ENCODE measurements at places on chromosomes 3 and 15. TPM values are rescaled to one million over a fixed set of nuclear protein-coding genes. Genes with fewer than 3 reads are reported as not detected.

DNA sequence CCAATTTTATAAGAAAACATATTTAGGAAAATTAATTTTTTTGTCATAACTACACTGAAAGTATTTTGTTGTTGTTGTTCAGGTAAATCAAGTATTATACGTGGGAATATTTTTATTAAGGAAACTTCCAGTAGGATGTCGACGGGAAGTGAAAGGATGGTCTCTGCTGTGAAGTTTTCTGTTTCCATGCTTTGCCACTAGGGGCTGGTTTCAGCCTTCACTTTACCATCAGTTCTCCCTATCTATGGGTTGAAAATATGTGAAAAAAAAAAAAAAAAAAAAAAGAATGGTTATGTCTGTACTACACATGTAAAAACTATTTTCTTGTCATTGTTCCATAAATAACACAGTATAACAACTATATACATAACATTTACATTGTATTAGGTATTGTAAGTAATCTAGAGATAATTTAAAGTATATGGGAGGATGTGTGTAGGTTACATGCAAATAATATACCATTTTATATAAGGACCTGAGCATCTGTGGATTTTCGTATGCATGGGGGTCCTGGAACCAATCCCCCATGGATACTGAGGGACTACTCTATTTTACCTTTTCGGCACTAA, 136.7 kb downstream of the SMAD6 start:
- no peak for DNase-seq

DNA sequence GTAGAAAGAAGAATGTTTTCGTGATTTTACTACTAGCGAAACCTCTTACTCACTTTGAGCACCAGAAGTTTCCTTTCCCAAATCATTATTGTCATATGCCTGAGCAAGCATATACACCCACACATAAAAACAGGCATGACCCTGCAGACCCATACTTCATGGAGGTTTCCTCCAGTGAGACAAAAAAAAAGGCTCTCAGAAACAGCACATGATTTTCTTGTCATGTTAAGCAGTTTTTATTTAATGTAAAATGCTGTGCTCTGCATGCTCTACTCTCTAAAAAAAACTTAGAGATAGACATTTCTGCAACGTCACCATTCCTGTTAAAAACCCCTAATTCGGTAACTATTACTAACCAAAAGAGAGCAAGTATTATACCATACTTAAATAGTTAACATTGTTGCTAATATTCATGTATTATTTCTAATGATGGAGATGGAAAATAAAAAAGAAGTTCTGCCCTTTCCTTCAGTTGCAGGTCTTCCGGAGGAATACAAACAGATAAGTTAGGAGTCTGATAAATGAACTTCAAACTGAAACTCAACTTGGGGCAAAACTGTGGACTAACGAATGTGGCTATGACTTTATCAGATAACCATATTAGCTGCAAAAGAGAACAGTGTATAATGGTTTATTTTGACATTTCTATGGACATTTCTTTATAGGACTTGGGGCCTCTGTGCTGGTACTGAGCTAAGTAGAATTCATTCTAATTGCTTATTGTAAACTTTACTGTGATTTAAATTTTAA, 15.9 kb downstream of the CD200R1 start:
- DNase-seq, result no peak

Gene P2RY14
- total RNA-seq, result not detected

DNA sequence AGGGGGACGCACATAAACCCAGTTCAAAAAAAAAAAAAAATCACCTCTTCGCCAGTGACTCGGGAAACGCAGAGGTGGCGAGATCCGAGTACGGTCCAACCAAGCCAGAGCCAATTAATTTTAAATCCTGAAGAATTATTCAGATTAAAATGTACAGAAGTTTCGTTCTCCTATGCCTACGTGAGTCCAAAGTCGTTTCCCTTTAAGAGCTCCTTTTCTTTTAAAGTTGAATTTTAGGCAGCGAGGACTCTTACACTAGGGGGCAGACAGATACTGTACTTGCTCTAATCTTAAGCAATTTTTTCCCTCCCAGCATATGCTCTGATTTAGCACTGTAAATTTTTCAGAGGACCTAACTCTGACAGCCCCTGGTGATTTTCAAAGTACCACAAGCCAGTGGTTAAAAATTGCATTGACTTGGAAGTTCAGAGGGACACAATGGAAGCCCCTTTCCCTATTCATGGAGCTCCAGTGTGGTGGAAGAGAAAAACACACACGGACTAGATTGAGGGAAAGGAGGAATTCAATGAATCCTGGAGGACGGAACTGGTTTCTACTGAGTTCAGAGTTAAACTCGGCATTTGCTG, 3.3 kb upstream of the NR2F2 start:
- peak; percentile 95 for DNase-seq

Gene GOLGA6D
- total RNA-seq, result not detected

DNA sequence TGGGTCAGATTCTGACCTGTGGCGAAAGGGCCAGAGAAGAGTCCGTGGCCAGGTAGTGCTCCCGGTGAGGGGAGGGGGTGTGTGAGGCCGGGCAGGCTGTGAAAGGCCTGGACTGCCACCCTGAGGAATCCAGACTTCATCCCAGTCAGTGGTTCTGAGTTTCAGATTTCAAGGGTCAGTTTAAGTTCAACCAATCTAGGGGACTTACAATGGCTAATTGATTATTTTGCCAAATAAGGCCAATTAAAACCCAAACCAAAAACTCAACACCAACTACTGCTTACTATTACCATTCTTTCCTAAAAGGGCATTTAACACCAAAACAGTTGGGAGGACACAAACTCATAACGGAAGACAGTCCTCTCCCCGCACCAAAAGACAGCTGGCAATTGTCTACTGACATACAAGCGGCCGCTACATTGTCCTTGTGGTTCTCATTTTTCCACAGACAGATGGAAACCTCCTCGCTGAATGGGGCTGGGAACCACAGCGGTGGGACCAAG, 30.5 kb downstream of the TMEM44 start:
- no peak for DNase-seq

DNA sequence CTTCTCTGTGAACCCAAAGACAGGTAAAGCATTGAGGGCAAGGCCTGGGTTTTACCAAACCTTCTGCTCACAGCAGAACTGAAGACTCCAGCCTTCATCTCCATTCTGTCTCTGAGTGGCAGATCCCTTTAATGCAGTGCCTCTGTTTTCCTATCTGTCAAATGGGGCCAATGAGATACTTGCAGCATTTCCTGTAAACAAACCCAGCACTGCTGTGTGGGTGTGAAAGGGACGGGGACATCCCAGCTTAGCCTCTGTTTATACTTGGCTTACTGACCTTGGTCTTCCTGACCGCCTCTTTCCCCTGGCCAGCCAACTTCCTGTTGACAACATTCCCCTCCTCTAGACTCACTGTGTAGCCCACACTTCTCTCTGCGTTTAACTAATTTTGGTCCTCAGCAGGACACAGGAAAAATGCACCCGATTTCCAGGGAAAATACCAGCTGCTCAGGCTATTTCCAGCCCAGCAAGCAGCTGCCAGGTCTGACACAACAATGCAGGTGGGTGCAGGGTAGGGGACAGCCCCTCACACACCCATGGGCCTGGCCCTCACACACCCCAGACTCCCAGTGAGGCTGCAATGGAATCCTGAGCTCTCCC, 105.9 kb upstream of the HERC1 start:
- no peak for DNase-seq

GRCh38 chr3:50132421-50133282, 22.5 kb upstream of the SEMA3F start:
- no peak for DNase-seq

DNA sequence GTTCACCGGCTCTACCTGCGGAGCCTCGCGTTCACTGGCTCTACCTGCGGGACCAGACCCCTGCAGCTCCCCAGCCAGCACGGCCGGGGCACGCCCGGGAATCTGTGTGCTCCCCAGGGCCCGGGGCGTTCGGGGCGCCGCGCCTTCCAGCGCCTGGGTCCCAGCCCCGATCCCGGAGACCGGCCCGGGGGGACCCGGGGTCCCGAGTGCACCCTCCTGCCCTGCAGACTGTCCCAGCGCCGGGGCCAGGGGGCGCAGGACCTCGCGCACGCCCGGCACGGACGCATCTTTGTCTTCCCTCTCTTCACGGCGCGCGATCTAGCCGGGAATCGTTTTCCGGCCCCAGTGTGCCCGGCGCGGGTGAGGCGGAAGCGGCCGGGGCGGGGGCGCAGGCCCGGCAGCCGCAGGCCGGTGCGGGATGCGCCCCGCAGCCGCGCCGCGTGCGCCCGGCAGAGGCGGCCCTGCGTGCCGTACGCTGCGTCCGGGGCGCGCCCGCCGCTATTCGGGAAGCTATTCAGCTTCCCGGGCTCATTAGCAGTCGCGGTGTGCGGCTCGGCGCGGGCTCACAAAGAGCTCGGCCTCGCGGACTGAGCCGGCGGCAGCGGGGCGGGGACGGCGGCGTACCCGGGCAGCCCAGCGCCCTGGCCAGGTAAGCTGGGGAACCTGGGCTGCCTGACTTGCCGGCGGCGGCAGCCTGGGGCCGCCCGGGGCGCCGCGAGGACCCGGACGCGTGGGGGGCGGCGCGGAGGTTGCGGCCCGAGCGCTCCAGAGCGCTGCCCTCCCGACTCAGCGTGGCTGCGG, at the start of gene APBA2:
Gene APBA2, plus strand, starts transcription at position 345 of the 801 bp plus-strand sequence. CDS start 167,911 bp downstream, outside the sequence.
- DNase-seq, result peak; percentile 33
